ENCODE measurements at places on chromosomes 3 and 15.

DNA sequence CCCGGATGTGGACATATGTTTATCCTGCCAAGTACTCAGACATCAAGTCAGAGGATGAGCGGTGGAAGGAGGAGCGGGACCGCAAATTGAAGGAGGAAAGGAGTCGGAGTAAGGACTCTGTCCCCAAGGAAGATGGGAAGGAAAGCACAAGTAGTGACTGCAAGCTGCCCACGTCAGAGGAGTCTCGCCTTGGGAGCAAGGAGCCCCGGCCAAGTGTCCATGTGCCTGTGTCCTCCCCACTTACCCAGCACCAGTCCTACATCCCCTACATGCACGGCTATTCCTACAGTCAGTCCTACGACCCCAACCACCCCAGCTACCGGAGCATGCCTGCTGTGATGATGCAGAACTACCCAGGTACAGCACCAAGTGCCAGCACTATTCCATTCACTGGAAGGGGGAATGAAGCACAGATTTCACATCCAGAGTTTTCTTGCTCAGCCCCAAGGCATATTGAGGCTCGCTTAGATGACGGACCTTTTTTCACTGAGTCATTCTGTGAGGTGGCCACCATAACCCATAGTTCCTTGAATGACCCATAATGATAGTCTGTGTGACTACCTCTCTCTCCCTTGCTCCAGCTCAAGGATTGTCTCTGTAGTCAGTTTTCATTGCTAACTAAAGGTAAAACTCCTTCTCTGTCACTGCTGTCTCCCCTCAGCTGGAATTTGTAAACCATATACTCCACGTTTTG is 97.1 kb downstream of the RBPMS2 start:
- no peak for DNase-seq

DNA sequence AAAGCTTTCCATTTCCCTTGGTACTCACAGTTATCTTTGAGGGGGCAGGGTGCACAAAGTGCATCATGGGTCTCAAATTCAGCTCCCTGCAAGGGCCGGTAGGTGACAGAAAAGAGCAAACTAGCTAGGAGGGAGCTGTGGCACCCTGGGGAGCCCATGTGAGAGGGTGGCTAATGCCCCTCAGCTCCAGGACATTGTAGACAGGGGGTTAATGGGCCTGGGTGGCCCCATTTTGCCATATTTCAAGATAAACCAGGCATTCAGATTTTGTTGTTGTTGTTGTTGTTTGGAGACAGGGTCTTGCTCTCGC is 3.7 kb upstream of the SLC6A6 start:
- no peak for DNase-seq

- DNase-seq = no peak
Observed at GRCh38 chr3:14303336-14304100, 98.9 kb upstream of the SLC6A6 start.

GRCh38 chr3:123019591-123019990 is 8.0 kb downstream of the SEMA5B start:
- no peak for DNase-seq

DNA sequence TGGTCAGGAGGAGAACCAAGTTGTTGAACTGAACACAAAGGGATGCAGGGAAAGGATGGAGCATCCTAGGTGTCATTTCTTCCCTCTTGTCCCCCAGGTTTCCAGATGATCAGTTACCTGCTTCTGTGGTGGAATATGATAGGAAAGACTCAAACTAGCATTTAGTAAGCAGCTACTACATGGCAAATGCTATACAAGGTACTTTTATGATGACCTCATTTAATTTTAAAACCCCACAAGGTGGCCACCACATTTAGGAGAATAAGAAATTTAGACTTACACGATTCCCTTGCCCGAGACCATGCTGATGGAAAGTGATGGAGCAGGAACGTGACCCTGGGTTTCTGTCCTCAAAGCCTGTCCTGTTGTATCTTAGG is 40.9 kb downstream of the CCR4 start:
- DNase-seq = no peak

DNA sequence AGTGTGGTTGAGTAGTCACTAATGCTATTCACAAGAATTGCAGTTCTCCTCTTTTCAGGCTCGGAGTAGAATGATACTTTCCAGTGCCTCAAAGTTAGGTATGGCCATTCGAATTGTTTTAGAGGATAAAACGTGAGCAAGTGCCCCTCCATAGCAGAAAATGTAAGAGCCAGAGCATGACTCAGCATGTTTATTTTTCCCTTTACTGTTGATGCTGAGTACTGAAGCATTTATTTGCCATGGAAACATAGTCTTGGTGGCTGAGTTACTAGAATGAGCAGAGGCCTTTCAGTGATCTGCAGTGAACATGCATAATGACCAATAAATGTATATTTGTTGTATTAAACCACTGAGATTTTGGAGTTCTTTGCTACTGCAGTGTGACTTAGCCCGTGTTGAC is 540.6 kb downstream of the NLGN1 start:
- DNase-seq = no peak

- no peak for DNase-seq
Observed at GRCh38 chr15:48858401-48858800, 19.5 kb upstream of the EID1 start.

DNA sequence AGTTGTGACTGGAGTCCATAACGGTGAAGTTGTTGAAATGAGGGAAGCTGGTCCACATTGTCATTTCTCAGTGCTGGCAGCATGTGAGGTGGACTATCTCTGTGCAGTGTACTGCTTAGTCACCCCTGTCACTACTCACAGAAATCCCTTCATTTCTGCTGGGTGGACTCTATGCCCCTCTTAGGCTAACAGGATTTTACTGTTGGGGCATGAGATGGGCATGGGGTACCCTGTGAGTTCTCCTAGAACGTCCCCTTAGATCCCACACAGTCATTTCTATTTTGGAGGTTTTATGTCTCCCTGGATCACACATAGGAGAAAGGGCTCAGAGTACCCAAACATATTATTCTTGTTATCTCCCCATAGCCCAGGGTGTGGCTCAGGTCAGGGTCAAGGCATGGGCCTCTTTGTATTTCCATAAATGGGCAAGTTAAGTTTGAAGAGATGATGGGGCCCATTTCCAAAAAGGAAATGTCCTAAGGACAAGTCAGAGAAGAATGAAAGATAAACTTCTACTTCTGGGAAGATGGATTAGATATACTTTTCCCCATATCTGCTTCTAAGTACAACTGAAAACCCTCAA is 15.2 kb downstream of the P2RY1 start:
- no peak for DNase-seq

DNA sequence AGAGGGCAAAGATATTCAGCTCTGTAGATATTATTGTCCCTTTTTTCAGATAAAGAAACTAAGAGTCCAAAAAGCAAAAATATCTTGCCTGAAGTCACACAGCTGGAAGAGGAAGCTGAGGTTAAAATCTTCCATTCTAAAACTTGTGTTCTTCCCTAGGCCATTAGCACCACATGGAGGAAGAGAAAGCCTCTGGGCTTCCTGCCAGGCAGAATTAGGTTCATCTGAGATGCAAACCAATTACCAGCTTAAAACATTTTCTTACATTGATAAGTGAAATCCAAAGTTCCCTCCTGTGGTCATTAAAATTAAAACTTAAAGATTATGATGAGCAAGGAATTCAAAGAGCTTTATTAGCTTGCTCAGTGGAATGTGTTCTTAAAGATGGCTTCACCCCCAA is 235.3 kb upstream of the SETMAR start:
- DNase-seq = no peak
